ENCODE measurements at places on chromosomes 2 and 18.

GRCh38 chr2:196592911-196593881 is 46.3 kb upstream of the CCDC150 start:
- peak; percentile 69 for DNase-seq

GRCh38 chr2:36389577-36389976 is 34.0 kb downstream of the CRIM1 start:
- no peak for DNase-seq

DNA sequence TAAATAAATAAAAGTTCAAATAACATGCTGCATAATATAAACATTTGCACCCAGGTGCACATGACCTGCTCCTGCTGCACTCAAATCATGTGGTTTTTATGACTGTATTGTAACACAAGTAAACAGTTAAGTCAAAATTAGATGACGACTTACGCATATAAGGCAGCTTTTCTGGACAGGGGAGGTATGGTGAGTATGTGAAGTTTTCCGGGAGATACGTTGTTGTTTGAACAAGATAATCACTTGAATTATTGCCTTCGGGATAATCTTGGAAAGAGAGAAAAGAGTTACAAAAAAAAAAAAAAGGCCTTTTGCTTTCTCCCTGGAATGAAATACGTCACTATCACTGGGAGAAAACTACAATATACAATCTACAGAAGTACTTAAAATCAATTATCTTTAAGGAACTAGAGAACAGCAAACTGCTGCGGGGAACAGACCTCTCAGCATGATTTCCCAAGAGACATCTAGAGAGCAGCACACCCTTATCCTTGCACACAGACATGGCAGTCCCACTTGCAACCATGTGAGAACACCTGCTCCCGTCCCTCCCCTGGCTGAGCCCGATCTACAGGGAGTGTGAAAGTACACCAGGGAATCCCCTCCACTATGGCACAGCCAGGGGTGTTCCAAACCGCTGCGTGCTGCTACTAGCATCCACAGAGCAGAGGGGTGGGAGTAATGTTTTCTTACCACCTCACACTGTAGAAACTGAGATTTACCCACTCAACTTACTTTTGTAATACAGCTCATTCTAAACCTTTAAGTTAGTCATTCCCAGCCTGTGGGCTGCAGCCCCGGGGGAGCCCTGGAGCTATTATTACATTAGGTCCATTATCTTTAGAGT is 26.3 kb downstream of the B4GALT6 start:
- DNase-seq = no peak

GRCh38 chr2:186125625-186126024 is 360.4 kb upstream of the ZC3H15 start:
- no peak for DNase-seq

GRCh38 chr18:5095239-5095638 is 101.8 kb downstream of the AKAIN1 start:
- DNase-seq = no peak

DNA sequence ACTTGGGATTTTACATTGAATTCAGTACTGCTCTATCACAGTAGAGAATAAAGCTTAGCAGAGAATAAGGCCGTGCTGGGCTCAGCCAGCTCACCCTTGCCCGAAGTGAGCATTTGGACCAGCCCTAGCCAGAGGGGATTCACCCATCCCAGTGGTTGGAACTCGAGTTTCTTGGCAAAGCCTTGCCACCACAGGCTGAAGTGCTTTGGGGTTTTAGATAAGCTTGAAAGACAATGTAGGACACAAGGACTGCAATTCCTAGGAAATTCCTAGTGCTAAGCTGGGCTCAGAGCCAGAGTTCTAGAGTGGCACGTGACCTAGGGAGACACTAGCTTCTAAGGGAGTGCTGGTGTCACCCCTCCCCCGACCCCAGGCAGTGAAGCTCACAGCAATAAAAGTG is 28.0 kb downstream of the SERPINB11 start:
- no peak for DNase-seq

DNA sequence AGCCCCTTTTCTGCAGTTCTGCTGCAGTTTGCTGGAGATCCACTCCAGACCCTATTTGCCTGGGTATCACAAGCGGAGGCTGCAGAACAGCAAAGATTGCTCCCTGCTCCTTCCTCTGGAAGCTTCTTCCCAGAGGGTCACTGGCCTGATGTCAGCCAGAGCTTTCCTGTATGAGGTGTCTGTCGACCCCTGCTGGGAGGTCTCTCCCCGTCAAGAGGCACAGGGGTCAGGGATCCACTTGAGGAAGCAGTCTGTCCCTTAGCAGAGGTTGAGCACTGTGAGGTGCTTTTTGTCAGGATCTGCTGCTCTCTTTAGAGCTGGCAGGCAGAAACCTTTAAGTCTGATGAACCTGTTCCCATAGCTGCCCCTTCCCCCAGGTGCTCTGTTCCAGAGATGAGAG is 42.0 kb upstream of the MYL1 start:
- DNase-seq = no peak

GRCh38 chr2:42084231-42084671 is 36.4 kb downstream of the PKDCC start:
- no peak for DNase-seq

DNA sequence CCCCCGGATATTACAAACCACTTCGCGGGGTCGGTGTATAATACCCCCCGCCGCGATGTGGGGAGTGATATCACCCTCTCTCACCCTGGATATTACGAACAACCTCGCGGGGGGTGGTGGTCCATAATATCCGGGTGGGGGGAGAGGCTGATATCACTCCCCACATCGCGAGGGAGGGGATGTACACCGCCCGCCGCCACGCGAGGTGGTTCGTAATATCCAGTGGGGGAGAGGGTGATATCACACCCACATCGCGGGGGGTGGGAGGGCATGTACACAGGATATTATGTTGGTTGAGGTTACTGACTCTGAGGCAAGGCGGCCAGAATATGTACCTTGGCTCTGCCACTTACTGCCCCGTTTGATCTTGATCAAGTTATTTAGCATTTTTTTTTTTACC is 14.8 kb upstream of the CWC22 start:
- DNase-seq = no peak

GRCh38 chr2:134457353-134457752 is 203.5 kb downstream of the MGAT5 start:
- DNase-seq = no peak

GRCh38 chr18:78783564-78783960 is 196.1 kb upstream of the SALL3 start:
- no peak for DNase-seq

DNA sequence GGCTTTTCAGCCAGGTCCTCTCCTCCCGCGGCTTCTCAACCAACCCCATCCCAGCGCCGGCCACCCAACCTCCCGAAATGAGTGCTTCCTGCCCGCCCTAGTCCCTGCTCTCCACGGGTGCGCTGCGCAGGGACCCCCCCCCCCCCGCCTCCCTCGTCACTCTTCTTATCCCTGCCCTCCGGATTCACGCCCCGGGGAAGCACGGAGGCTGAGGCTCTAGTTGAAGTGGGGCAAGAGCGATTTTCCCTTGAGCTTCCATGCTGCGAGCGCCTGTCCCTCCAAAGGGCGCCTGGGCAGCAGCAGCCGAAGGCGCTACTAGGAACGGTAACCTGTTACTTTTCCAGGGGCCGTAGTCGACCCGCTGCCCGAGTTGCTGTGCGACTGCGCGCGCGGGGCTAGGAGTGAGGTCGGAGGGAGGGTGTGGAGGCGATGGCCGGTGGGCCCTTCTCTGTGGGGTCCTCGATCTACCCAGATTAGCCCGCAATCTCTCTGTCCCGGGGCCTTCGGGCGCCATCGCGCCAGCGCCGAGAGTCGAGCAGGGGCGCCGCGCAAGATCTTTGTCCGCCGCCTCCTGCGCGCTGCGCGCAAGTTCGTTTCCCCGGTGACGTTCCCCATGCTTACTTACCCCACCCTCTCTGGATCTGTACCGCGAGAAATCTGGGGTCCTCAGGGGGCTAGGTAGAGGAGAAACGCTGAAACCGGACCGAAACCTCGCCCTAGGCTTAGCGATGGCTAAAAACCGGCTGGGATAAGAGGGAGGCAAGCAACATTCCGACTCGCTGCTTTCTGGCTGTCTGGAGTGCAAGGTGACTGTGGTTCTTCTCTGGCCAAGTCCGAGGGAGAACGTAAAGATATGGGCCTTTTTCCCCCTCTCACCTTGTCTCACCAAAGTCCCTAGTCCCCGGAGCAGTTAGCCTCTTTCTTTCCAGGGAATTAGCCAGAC is 677 bp downstream of the GAD1 start:
- DNase-seq = no peak

- DNase-seq = peak; percentile 84
These were observed 187.5 kb downstream of the TWIST2 start for GRCh38 chr2:239035361-239035814.

DNA sequence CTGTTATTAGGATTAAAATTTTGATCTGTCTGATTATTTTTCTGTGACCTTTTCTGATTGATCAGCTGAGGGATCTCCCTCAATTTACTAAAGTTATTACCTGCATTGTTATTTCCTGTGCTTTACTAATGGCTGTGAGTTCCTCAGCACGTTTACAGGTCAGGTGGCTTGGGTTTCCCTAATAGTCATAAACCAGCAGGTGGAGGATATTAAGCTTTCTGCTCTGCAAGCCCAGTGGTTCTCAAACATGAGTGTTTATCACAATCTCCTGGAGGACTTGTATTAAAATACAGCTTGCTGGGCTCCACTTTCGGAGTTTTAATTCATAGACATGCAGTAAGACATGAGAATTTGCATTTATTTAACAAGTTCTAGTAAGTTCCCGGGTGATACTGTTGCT is 22.4 kb upstream of the UGP2 start:
- DNase-seq = no peak

- no peak for DNase-seq
These were observed 64.1 kb downstream of the SMAD7 start for GRCh38 chr18:48886520-48887293.

GRCh38 chr2:47483191-47483590 is 80.2 kb downstream of the MSH2 start:
- no peak for DNase-seq

DNA sequence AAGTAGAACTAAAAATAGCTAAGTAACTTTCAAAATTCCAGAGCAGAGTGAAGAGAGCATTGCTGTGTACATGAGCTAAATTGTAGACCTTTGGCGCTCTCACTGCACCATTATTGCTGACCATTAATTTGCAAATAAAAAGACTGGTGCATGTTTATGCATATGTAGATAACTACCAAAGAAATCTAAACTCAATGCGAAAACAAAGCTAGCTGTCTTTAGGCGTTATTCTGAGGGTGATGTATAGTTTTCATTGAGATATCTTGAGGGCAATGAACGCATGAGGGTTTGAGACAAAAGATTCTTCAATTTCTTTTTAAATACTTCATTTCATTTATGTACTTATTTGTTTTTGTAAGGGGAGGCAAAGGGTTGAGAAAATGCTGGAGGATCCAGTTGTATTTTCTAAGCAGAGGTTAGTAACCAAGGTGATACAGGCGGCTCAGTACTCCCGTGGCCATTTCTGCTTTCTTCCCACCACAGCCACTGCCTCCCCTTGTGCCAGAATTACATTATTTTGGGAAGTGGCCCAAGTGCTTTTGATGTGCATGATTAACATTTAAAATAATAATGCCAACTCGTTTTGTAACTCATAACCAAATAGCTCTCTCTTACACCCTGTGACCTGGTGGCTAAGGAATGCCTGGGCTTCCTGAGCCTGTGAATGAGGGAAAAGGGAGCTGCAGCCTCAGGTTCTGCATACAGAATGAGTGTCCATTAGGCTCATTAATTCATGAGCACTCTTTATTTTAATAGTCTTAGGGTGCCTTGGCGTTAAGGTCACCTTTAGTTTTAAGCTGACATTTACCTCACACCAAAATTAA is 797.8 kb upstream of the GYPC start:
- no peak for DNase-seq

- DNase-seq = no peak
These were observed 68.8 kb upstream of the TACR1 start for GRCh38 chr2:75268112-75268511.

DNA sequence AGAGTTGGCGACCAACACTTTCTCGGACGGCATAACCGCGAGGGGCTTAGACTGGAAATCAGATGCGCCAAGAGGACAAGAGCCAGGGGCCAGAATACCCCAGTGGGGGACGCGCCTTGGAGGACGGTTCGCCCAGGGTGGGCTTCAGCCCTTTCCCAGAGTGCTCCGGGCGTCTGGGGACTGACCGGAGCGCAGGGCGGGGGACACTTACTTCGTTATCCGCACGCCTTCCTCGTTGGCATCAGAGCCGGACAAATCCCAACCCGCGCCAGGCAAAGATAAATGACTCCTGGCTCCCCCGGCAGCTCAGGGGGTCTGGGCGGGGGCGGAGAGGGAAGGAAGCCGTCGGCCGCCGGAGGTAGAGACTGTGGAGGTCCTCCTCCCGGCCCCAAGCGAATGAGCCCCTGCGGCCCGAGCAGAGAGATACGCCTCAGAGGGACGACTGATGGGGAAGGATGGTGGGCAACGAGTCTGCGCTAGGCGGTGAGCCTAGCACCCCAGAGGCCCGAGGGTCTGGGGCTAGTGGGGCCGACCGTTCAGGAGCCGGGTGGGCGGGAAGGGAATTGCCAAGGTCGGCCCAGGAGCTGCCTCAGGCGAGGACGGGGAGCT is 4.7 kb upstream of the SATB2 start:
- DNase-seq = no peak

DNA sequence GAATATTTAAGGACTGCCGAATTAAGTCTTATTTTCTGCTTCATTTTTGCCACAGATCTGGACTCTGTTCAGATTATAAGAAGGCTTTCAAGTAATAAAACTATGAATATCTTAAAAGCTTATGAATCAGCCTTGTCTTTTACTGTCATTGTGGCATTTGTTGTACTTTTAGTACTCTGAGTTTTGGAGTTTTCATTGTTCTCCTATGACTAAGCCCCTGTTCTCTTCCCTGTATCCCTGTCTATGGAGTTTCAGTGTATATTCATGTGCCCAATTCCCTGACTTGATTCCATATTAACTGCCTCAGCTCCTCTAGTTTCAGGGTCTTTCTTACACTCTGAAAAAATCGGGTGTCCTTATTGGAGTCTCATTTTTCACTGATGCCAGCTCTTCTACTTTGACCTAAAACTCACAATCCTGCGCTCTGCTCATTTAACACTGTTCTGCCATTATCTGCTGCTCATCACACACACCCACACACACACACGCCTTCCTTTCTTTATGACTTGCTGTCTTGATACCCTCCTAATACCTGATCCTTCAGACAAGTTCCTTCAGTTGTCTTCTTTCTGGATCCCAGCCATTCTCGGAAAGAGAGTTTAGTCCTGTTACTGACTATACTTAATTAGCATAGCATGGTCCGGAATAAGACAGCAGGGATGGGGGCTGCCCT is 511.8 kb downstream of the CPS1 start:
- DNase-seq = no peak

- DNase-seq = no peak
These were observed 115.0 kb upstream of the GLS start for GRCh38 chr2:190765386-190766173.

DNA sequence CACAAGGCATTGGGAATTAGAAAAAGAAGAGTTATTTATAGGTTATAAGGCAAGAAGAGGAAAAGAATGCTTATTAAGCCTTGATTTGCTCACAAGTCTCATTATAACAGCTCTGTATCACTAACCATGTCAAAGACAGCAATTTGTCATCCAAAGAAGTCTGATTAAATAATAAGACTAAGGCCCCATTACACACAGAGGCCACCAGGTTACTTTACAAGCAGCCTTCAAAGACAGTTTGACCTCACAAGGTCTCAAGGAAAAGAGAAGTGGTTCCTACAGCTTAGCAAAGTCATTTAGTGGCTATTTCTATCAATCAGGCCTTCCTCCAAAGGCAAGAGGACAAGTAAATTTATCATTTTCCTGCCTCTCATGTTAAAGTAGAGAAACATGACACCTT is 188.5 kb downstream of the MBD2 start:
- no peak for DNase-seq

GRCh38 chr2:61807036-61807757 is 46.7 kb downstream of the FAM161A start:
- DNase-seq = no peak

GRCh38 chr2:122682356-122682755 is 926.9 kb downstream of the TSN start:
- no peak for DNase-seq

Data from Right ventricle myocardium inferior (tissue), 1 donor.